ENCODE measurements at places on chromosomes 6 and 20.

- no peak for DNase-seq
Measured at GRCh38 chr6:128723667-128724066, 159.3 kb upstream of the LAMA2 start.

DNA sequence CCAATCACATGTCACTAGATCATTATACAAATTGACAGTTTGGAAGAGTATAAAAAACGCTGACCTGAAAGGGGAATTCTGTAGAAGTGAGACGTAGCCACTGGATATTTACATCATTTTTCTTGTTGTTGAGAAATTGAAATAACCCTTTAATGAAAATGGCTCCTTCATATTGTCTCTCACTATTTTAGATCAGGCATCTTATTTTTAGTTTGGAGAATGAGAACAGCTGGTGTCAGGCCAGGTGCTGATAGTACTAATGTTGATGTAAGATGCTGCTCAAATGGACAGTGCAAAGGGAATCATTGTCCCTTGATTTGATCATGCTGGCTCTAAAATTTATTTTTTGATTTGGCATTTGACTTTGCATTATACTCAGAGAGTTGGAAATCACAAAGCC is 17.4 kb downstream of the NKAIN2 start:
- DNase-seq = no peak

GRCh38 chr20:60749804-60750602 is 502.1 kb upstream of the CDH4 start:
- DNase-seq = no peak

DNA sequence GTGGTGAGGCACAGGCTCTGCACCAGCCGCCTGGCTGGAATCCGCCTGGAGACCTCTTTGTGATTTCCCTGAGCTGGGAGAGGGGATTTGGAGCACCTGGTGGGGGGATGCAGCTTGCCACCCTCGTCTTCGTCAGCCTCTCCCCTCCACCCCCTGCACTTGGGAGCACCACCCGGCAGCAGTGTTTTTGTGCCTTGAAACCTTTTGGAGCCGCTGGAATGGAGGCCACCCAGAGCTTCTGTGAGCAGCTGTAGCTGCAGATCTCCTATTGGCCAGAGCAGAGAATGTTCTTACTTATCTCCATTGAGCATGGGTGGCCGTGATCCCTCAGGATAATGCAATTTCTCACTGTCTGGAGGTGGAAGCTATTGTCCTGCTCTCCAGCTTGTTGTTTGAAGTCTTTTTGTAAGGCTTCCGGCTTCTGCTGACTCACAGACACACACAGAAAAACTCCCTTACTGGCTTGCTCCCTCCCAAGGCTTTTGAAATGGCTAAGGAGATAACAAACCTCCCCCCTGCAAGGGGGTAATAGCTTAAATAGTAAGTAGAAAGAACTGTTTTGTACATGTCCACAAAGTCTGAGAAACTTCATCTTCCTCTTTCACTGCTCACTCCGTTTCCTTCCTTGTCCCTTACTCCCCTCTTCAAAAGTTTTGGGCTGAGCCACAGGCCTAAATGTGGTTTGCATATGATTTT is 271.2 kb downstream of the PRL start:
- no peak for DNase-seq

DNA sequence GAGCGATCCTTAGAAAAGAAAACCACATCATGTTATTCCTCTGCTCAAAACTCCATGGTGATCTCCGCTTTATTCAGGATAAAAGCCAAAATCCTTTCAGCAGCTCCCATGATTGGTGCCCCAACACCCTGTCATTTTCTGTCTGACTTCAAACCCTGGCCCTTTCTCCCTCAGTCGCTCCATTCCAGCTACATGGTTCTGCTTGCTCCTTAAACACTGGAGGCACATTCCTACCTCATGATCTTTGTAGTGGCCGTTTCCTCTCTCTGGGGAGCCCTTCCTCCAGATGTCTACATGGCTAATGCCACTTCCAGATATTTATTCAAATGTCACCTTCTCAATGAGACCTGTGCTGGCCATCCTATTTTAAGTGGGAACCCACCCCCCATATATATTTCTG is 100.8 kb downstream of the CAP2 start:
- DNase-seq = no peak

GRCh38 chr6:42522036-42522435 is 41.8 kb upstream of the UBR2 start:
- no peak for DNase-seq

DNA sequence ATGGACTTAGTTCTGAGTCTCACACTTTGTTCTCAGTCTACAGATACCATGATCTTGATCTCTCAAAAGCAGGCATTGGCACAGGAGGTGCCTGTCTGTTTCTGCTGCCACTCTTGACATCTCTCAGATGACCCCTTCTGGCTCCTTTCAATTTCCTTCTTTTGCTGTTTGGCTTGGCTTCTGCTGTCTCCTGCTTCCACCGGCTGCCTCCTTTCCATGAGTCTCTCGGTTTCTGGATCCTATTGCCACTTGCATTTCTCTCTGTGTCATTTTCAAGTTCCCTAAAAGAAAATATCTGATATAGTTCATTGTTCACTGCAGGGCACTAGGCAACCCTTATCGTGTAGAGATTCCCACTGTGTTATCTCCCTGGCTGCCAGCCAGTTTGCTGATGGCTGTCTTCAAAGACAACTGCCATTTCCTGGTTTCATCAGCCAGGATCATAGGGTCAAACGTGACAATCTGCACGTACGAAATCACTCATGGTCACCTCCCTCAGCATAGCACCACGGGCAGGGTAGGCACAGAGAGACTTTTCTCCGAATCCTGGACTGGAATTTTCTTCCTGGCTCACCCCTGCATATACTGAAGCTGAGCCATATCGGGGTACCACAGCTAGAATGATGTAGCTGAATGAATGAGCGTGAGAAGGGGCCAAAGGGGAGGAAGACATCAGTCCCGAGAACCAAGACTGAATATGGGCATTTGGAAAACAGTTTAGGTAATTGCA is 144.6 kb upstream of the TMEM170B start:
- DNase-seq = no peak

DNA sequence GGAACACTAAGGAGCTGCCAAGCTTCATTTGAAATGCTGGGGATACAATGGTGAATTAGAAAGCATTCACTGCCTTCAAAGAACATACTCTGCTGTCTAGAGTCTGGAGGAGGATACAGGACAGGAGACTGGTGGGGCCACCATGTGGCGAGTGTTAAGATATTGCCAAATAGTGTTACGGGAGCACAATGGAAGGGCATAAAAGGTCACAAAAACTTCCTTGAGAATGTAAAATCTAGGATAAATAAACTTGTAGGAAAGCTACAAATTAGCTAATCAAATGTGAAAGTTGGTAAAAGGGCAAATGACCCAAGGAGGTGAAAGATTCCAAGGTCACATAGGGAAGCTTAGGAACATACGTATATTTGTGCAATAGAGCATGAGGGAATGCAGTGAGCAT is 271.7 kb downstream of the RFPL4B start:
- no peak for DNase-seq

DNA sequence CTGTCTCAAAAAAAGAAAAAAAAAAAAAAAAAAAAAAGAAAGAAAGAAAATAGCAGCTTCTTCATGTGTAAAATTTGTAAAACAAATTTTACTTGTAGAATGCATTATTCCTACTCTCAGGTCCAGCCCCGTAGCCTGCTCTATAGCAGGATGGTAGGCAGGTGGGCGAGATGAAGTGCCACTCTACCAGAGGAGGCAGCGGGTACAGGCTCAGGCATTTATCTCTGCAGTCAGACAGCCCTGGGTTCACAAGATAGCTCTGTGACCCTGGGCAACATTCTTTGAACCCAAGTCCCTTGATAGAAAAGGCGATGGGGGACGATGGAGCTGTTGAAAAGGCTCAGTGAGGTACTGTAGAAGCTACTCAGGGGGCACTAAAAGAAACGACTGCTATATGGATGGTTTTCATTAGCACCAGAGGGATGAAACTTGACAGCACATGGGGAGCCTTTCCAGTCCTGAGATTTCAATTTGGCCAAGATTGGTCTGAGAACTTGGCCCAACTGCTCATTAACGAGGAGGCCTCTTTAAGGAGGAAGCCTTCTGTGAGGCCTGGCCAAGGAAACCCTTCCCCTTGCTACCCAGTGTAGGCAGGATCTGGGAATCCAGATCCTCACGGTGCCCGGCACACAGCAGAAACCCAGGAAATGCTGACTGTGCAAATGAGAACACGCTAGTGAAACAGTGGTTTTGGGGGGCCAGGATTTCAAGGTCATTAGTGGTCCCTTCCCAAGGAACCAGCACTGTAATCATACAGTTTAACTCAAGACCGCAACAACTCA is 63.1 kb downstream of the MYH7B start:
- DNase-seq = no peak

- no peak for DNase-seq
Measured at GRCh38 chr6:12344961-12345693, 55.0 kb downstream of the EDN1 start.

DNA sequence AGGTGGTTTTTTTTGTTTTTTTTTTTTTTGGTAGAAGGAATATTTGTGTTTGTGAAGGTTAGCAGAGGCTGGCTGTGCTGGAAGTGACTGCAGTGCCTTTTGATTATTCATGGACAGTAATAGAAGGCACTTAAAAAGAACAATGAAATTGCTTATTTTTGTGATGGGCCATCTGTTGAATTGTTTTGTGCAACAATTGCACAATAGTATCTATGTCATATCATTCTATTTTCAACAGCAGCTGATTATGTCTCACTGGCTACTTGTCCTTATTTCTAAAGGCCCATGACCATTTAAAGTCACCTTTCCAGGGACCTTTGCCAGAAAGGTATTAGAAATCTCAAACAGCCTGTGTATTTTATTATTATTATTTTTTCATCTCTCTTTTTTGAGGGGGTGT is 70.6 kb downstream of the AFG1L start:
- DNase-seq = no peak

GRCh38 chr6:86474081-86474480 is 463.2 kb upstream of the HTR1E start:
- DNase-seq = no peak

DNA sequence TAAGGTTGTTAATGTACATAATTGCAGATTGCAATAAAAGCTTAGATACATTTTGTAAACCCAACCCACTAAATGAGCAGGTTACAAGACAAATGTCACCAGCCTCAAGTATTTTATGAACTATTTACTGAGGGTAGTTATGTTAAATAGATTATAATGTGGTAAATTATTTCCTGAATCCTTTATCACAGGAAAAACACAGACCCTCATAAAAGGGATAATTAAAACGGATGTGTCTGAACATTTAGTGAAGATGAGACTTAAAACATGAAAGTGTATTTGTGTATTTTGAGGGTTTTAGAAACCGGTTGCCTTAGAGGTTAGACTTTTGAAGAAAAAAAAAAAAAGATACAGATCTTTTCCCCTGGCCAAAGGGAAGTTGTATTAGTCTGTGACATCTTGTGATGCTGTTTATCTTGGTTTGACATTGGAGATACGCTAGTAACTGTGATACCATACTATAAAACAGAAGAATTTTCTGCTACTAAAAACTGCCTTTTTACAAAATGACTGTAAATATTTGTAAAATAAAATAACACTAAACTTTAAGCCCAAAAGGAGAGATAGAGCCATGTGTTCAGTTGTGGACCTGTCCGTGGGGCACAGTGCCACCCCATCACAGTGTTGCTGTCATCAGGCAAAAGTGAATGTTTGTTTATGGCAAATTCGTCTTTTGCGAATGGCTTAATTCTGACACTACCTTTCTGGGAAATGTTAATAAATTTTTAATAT is 9.7 kb downstream of the DYNLT1 start:
- DNase-seq = no peak

- no peak for DNase-seq
Measured at GRCh38 chr20:52963131-52963530, 9.0 kb upstream of the TSHZ2 start.

DNA sequence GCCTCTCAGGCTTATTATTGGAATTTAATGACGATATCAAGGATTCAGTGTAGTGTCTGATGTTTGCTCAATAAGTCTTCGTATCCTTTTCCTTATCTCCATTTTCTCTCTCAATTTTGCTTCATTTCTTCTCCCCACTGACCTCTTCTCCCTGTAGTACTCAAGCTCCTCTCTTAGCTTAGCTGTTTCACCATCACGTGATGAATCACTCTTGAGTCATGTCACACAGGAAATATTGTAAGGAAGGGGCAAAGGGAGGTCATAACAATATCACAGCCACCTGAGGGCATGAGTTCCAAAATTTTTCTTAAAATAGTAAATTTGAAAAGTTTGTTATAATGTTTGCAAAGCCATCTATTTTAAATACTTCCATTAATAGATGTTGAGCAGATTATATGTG is 392.2 kb upstream of the MARCKS start:
- no peak for DNase-seq

- DNase-seq = no peak
Measured at GRCh38 chr20:23224806-23225205, 125.8 kb upstream of the NXT1 start.

DNA sequence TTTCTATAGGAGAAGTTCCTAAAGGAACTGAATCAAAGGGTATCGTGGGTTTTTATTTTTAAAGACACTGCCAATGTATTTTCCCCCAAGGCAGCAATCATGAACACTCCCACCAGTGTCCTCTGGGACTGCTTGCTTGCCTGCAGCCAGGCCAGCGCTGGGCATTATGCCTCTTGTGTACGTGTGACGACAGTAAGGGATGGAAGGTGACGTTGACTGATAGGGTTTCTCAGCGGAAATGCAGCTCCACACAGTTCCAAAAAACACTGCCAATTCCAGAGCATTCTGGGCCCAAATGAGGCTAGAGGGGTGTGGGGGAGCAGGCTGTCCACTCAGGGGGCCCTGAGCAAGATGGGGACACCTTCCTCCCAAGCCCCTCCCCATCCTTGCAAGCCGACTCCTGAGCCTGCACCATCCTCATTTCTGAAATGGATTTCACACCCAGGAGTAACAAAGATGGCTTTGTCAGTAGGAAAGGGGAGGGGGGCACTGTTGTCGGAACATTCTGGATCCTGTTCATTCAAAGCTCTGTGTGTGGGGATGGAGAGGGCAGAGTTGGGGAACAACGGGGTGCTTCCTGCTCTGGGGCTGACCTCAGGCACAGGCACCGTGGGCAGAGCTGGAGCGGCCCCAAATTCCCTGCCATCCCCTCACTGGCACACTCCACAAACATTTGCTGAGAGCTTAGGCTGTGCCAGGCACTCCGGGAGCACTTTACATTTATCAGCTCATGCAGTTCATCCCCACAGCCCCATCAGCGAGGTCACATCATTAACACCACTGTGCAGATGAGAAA is 20.0 kb downstream of the PREX1 start:
- no peak for DNase-seq

DNA sequence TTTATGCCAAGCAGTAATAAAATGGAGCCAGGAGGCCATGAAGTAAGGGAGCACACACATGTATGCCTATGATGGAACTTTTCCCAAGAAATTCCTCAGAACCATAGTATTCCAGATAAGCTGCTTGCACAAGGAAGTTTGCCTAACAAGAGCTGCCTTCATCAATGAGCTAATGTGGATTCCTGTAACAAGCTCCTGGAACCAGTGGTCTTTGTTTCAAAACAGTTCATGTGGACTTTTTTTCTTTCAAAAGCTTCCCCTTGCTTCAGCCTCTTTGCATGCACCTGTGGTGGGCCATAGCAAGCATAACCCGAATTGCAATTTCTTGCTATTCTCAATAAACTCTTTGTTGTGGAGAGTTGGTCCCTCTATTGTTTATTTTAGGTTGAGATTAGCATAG is 359.6 kb downstream of the UTRN start:
- DNase-seq = no peak

- no peak for DNase-seq
Measured at GRCh38 chr20:32411955-32412706, 54.0 kb downstream of the ASXL1 start.

GRCh38 chr6:144143878-144144277 is 6.4 kb upstream of the STX11 start:
- no peak for DNase-seq

- DNase-seq = no peak
Measured at GRCh38 chr20:48738399-48739304, 89.1 kb downstream of the PREX1 start.

GRCh38 chr20:4230651-4231050 is 215.3 kb upstream of the RNF24 start:
- no peak for DNase-seq

Measured in activated CD4-positive, CD25-positive, alpha-beta regulatory T cell (primary cell).